Activated CD4-positive, alpha-beta T cell treated with anti-CD3 and anti-CD28 coated beads, Interleukin-2, amount 10 ng/mL, durations not matched to agents 24 days and 14 days (primary cell): ENCODE measurements at places on chromosomes 7 and 10. TPM values are rescaled to one million over a fixed set of nuclear protein-coding genes. Genes with fewer than 3 reads are reported as not detected.

DNA sequence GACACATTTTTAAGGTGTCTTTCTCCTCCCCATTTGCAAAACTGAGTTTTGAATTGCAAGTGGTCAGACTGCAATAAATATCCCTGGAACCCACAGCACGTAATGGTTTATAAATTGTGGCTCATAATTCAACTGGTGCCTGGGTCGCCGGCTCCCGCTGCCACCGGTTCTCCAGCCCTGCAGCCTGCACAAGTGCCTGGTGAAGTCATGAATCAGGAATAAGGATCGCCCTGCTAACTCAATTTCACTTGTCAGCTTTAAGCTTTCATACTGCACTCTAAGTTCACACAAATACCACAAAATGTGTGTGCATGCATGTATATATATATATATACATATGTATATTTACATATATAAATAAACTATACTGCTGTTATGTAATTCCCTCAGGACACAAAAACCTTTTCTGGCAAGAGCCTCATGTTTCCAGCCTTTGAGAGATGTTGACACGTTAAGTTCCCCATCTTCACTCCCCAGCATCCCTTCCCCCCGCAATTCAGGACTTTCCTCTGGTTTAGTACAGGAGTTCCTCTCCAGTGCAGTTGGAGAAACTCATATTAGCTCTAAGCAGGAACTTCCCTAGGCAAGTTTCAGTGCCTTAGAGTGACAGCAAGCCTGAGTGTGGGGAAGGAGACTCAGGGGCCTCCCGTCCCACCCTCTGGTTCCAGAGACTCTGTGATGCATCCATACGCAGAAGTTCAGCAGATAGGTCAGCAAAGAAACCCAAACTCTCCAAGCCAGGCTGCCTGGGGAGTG, 129.2 kb upstream of the UNC5B start:
- no peaks in the 10 kb centered on the region for H3K36me3 ChIP-seq
- H3K27me3 ChIP-seq: no peaks in the 10 kb centered on the region
- no peak overlapping the region for H3K4me3 ChIP-seq
- no peak for DNase-seq
- no peak overlapping the region for H3K27ac ChIP-seq

- DNase-seq: peak; percentile 57
- H3K36me3 ChIP-seq: peaks cover 31% of the 10 kb centered on the region
- H3K4me1 ChIP-seq: peaks cover 17% of the 10 kb centered on the region
These were observed 137.3 kb downstream of the ANLN start for GRCh38 chr7:36526863-36527548.

- no peak overlapping the region for H3K27ac ChIP-seq
- peaks cover 2% of the 10 kb centered on the region for H3K4me1 ChIP-seq
- no peak overlapping the region for H3K4me3 ChIP-seq
- no peak for DNase-seq
These were observed 49.5 kb upstream of the TMEM140 start for GRCh38 chr7:135098391-135098790.

DNA sequence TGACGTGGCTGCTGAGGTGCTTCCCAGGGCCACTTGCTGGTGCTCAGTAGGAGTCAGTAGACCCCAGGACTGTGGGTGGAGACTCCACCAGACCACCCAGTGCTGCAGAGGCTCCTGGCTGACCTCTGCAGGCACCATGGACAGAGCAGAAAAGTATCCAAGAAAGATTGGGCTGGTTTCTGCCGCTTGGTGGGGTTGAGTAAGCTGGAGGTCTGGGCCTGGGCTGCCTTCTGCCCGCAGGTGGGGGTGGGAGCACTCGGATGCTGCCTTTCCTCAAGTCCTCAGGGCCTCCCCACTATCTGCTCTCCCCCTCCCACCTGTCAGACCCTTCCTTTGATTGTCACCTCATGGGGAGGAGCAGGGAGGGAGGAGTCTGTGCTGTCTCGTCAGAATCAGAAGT, 91.6 kb downstream of the WDR37 start:
- no peak overlapping the region for H3K4me3 ChIP-seq
- no peaks in the 10 kb centered on the region for H3K4me1 ChIP-seq
- DNase-seq: no peak

DNA sequence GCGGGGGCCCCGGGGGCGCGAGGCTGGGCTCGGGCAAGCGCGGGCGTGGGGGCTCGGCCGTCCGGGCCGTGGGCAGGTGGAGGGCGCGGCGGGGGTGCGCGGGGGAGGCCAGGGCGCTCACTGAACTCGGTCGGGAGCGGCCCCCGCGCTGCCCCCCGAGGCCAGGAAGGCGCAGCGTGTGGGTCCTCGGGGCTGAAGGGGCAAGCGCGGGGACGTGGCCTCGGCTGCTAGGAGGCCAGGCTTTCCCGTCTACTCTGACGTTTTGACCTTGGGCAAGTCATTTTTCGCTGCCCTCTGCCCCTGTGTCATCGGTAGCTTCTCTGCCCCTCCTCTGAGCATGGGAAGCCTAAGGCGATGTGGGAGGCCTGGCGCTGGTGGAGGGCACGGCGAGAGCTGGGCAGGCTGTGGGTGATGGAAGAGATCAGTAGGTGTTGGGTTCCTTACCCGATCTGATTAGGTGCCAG, 441 bp downstream of the FBH1 start:
- H3K27me3 ChIP-seq: no peaks in the 10 kb centered on the region
- peak overlapping the region; percentile 94 for H3K4me3 ChIP-seq
- H3K27ac ChIP-seq: peak overlapping the region; percentile 85
- DNase-seq: peak; percentile 76

DNA sequence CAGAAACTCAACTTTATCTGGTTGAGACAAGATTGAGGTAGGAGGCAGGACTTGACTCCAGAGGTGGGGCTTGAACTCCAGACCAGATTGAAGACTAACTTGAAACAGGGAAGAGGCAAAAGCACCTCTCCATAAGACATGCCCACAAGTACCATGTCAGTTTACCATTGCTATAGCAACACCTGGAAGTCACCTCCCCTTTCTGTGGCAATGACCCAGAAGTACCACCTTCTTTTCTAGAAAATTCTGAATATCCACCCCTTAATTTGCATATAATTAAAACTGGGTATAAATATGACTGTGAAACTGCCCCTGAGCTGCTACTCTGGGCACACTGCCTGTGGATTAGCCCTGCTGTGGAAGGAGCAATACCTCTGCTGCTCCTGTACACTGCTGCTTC, 4.9 kb upstream of the TOMM7 start:
- no peak overlapping the region for H3K4me3 ChIP-seq
- H3K27ac ChIP-seq: no peak overlapping the region
- DNase-seq: no peak
- H3K36me3 ChIP-seq: peaks cover 5% of the 10 kb centered on the region
- peaks cover 30% of the 10 kb centered on the region for H3K27me3 ChIP-seq

GRCh38 chr10:57699944-57700343, 567.8 kb downstream of the IPMK start:
- H3K4me1 ChIP-seq: no peaks in the 10 kb centered on the region
- H3K4me3 ChIP-seq: no peak overlapping the region
- DNase-seq: no peak
- no peaks in the 10 kb centered on the region for H3K36me3 ChIP-seq
- H3K27me3 ChIP-seq: no peaks in the 10 kb centered on the region
- H3K27ac ChIP-seq: no peak overlapping the region

DNA sequence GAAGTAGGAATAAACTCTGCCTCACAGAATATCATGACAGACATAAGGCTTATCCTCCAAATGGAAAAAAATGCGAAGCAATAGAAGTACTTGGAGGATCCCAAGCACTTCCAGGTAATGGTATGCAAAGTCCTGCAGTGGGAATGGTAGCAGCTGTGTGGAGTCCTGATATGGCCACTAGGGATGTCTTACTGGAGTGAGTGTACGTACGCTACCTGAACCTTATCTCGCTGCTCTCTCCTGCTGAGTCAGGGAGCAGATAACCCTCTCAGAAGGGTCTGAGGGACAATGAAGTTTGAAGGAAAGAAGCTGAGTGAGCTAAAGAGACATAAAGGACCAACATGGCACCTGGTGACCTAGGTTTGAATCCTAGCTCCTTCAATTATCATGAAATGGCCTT, 42.2 kb downstream of the CH25H start:
- H3K4me3 ChIP-seq: peak overlapping the region; percentile 70
- no peak for DNase-seq
- no peaks in the 10 kb centered on the region for H3K36me3 ChIP-seq
- peaks cover 30% of the 10 kb centered on the region for H3K4me1 ChIP-seq
- no peak overlapping the region for H3K27ac ChIP-seq

DNA sequence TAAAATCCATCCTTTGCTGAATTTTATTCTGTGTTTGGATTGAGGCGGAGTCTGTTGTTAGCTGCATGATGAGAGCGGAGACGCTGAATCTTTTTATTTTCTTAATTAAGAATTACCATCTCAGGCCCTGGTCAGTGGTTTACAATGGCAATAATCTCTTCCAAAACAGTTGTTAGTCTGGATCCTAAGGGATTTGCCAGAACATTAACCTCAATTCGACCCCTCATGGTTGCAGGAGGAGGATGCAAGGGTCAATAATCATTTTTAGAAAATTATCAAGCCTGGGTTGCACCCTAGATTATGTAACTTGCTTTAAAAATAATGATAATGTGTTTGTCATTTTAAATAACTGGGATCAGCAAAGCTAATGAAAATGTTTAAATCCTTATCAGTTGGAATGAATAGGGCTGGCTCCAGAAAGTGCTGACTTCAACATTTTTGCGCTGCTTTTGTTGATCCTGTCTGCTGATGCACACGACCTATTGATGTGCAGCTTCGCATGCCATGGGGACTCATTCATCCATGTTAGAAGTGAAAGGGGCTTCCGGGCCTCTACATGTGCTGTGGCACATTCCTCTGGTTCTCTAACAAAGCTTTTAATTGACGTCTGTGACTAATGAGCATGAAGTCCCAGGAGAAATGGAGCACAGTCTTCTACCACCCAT, 80.7 kb upstream of the KIAA1217 start:
- no peak overlapping the region for H3K27ac ChIP-seq
- no peak for DNase-seq
- H3K4me1 ChIP-seq: no peaks in the 10 kb centered on the region
- H3K4me3 ChIP-seq: no peak overlapping the region
- no peaks in the 10 kb centered on the region for H3K36me3 ChIP-seq
- H3K27me3 ChIP-seq: no peaks in the 10 kb centered on the region

DNA sequence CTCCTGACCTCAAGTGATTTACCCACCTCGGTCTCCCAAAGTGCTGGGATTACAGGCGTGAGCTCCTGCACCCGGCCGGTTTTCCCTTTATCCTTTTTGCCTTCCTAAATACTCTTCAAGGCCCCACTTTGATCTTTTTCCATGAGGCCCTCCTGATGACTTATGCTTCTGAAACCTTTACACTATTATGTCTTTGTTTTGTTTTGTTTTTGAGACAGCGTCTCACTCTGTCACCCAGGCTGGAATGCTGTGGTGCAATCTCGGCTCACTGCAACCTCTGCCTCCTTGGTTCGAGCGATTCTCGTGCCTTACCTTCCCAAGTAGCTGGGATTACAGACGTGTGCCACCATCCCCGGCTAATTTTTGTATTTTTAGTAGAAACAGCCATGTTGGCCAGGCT, 3.8 kb downstream of the STMP1 start:
- H3K27ac ChIP-seq: no peak overlapping the region
- peaks cover 37% of the 10 kb centered on the region for H3K4me1 ChIP-seq
- no peak overlapping the region for H3K4me3 ChIP-seq
- H3K27me3 ChIP-seq: no peaks in the 10 kb centered on the region
- no peak for DNase-seq
- peaks cover 28% of the 10 kb centered on the region for H3K36me3 ChIP-seq

DNA sequence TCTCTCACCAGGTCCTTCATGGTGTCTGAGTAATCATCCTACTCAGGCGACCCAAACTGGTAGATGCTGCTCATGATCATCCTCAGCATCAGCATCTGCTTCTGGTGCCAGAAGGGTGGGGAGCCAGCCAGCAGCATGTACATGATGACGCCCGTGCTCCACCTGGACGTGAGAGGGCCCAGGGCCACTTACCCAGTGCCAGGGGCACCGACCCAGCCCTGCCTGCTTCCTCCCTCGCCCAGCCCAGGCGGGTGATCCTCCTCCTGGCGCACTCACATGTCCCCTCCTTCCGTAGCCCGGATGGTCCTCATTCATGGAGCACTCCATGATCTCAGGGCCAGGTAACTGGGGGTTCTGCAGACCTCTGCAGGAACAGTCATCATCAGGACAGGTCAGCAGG, 764.8 kb upstream of the ZNF722 start:
- no peak overlapping the region for H3K27ac ChIP-seq
- no peaks in the 10 kb centered on the region for H3K4me1 ChIP-seq
- H3K36me3 ChIP-seq: no peaks in the 10 kb centered on the region
- H3K27me3 ChIP-seq: no peaks in the 10 kb centered on the region
- DNase-seq: peak; percentile 29

- no peaks in the 10 kb centered on the region for H3K36me3 ChIP-seq
- no peak overlapping the region for H3K4me3 ChIP-seq
- peaks cover 17% of the 10 kb centered on the region for H3K27me3 ChIP-seq
- DNase-seq: no peak
These were observed 36.0 kb downstream of the COL26A1 start for GRCh38 chr7:101398396-101399289.

DNA sequence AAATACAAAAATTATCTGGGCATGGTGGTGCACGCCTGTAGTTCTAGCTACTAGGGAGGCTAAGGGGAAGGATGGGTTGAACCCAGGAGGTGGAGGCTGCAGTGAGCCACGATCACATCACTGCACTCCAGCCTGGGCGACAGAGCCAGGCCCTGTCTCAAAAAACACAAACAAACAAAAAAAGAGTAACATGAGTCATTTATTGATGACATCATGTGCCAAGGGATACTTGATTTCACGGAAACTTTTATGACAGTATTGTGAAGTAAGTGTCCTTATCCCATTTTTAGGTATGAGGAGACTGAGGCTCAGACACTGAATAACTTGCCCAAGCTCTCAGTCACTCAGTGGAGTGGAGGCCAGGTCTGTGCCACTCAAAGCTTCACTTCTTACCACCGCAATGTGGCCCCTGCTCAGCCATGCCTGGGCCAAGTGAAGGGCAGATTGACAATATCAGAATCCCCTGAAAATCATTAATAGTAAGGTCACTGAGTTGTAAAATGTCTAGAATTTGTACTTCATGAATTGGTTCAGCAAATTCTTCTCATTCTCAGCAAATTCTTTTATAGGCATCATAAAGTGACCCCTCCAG, 36.5 kb downstream of the EMX2 start:
- no peaks in the 10 kb centered on the region for H3K4me1 ChIP-seq
- no peak for DNase-seq
- no peak overlapping the region for H3K4me3 ChIP-seq
- H3K27me3 ChIP-seq: peaks cover 7% of the 10 kb centered on the region
- H3K27ac ChIP-seq: no peak overlapping the region

- no peak for DNase-seq
- no peak overlapping the region for H3K27ac ChIP-seq
- no peak overlapping the region for H3K4me3 ChIP-seq
- no peaks in the 10 kb centered on the region for H3K4me1 ChIP-seq
These were observed 77.5 kb upstream of the GTF2I start for GRCh38 chr7:74579800-74580685.

The MRPS33 gene
- 73.0 and 74.2 TPM in 2 replicates for total RNA-seq

The RELN gene
- total RNA-seq: not detected in 2 replicates

The NUPR2 gene
- not detected in 2 replicates for total RNA-seq

The SPAG6 gene
- total RNA-seq: 0.07 TPM in 1 of 2 replicates, not detected in the other

The PRXL2A gene
- 14.8 and 16.4 TPM in 2 replicates for total RNA-seq

The FAM25G gene
- total RNA-seq: not detected in 2 replicates

The TRIM74 gene
- 0.33 and 2.1 TPM in 2 replicates for total RNA-seq

The CYP17A1 gene
- total RNA-seq: not detected in 2 replicates

The CACUL1 gene
- 27.6 and 29.4 TPM in 2 replicates for total RNA-seq
